ENCODE measurements at places on chromosomes 6 and 20.

DNA sequence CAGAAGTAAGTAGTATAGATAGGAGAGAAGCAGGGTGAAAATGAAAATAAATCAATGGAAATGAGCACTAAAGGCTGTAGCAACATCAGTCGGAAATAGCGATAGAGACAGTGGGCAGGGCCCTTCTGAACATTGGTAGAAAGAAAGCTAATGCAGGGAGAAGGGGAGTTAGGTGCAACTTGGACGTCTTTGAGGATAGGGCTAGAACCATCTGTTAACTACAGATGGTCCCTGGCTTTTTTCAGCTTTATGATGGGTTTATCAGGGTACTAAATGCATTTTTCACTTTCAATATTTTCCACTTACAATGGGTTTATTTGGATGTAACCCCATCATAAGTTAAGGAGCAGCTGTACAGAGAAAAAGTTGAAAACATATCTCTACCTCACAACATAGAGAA lies 72.8 kb upstream of the CNR1 start:
- no peak for DNase-seq

GRCh38 chr6:128071212-128071611 lies 170.4 kb upstream of the THEMIS start:
- DNase-seq: no peak

- DNase-seq: peak; percentile 74
Observed at GRCh38 chr20:45798935-45799642, 7.3 kb downstream of the DNTTIP1 start.

- DNase-seq: no peak
Observed at GRCh38 chr6:26382121-26382520, 787 bp upstream of the BTN2A2 start.

- DNase-seq: no peak
Observed at GRCh38 chr6:33433544-33434191, 13.8 kb downstream of the SYNGAP1 start.

- no peak for DNase-seq
Observed at GRCh38 chr20:6055161-6055783, 1.4 kb upstream of the LRRN4 start.

DNA sequence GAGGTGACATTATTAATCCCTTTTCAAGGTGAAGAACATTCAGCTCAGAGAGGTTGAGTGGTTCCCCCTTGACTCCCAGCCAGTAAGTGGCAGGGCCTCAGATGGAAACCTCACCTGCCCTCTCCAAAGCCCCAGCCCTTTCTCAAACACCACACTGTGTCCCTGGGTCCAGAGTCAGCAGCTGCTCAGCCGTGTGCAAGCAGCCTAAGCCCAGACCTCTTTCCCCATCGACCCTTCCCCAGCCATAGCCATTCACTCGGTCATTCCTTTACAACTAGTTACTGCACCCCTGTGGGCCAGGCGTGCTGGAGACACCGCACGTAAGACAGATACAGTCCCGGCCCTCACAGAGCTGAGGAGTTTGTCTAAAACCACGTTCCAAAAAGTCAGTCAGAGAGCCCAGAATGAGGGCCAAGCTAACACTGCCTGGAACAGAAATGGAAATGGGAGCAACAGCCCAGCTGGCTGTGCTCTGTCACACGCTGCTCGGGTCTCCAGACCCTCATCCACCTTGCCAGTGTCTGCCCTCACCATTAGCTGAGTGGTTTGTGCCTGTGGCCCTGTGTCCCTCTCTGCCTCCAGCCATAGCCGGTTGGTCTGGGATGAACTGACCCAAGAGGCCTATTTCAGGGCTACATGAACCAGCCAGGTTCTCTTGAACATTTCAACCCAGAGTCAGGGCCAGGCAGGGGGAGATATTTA lies 29.6 kb downstream of the ZC3H12D start:
- DNase-seq: no peak

GRCh38 chr20:19478320-19478895 lies 266.0 kb downstream of the SLC24A3 start:
- DNase-seq: no peak

DNA sequence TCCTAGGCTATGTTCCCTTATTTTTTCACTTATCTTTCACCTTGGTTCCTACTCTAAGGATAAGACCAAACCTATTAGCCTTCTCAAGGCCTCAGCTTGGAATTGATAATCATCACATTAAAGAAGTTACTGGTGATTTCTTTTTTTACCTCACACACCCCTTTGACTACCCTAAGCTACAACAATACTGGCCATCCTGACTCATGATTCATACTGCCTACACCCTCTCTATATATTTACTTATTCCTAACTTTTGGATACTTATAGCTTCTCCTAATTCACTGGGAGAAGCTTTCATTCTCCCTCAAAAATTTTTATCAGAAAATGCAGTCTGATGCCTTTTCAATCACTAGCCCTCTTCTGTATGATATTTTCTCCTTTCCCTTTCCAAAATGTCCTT lies 256.1 kb downstream of the TBX18 start:
- DNase-seq: no peak

DNA sequence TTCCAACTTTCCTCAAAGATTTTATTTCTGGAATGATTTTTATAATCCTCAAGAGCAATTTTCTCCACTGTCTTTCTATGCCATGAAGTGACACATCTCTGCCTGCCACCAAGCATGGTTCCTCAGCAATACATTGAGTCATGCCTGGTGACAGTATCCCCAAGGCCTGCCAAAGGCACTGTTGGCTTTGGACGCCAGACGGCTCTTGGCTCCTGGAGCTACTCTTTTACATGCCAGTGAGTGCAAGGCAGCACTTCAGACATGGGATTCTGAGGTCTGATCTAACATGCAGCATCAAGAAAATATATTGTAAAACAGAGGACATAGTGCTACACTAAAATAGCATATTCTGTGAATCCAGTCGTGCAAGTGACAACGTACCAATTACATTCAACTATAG lies 20.1 kb upstream of the PLEKHG1 start:
- no peak for DNase-seq

DNA sequence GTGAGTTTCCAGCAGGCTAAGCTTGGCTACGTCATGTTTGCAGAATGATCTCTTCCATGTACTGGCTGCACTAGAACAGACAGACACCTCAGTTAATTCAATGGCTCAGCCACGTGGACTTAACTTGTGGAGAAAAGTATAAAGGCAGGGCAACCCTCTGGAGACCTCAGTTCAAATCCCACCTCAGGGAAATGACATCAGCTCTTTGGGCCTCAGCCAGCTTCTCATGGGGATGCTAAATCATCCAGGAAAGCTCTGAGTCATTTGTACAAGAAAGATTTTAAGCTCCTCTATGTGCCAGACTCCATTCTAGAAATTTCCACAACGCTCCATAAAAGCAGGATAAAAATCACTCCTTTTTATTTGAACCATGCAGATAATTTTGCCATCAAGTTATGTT lies 128.5 kb upstream of the SALL4 start:
- DNase-seq: no peak

DNA sequence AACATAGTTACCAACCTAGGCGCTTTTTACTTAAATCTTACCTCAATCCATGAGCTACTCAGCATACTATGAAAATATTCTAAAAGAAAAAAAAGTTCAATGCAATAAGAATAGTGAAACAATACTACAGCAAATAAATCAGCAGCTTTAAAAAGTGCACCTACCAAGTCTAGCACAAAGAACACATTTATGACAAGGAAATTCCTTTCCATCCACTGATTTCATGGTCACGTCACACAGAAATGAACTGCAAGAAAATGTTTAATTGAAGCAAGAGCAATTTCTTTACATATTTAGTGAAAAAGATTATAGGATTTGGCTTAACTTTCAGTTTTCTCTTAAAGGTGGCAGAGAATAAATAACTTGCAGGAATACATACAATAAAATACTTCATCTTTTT lies 36.2 kb downstream of the IBTK start:
- DNase-seq: no peak

GRCh38 chr20:3068986-3069900 lies 2.2 kb upstream of the OXT start:
- DNase-seq: peak; percentile 58

GRCh38 chr20:17928211-17928611 lies 40.4 kb downstream of the SNX5 start:
- no peak for DNase-seq

DNA sequence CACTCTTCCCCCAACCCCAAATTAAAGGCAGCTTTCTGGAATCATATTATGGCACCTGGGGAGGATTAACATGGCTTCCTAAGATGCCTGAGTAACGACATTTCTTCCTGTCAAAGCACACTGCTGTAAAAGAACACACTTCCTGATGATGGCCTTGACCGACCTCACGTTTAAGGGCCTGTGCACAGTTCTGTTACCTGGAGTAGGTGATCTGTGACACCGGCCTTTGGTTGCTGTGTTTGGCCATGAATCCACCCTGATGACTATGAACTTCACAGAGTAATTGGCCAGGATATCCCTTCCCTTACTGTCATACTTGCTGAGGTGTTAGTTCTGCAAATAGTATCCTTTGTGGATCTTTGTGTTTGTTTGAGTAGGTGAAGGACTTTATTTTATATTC lies 45.8 kb downstream of the PLCB4 start:
- no peak for DNase-seq

Data from CD4-positive, alpha-beta T cell treated with Interleukin-6 for 4 hours (primary cell).